ENCODE measurements at places on chromosomes 12 and 14.
A peak's percentile ranks its signal among the peaks of the same experiment; 100 is the strongest.

DNA sequence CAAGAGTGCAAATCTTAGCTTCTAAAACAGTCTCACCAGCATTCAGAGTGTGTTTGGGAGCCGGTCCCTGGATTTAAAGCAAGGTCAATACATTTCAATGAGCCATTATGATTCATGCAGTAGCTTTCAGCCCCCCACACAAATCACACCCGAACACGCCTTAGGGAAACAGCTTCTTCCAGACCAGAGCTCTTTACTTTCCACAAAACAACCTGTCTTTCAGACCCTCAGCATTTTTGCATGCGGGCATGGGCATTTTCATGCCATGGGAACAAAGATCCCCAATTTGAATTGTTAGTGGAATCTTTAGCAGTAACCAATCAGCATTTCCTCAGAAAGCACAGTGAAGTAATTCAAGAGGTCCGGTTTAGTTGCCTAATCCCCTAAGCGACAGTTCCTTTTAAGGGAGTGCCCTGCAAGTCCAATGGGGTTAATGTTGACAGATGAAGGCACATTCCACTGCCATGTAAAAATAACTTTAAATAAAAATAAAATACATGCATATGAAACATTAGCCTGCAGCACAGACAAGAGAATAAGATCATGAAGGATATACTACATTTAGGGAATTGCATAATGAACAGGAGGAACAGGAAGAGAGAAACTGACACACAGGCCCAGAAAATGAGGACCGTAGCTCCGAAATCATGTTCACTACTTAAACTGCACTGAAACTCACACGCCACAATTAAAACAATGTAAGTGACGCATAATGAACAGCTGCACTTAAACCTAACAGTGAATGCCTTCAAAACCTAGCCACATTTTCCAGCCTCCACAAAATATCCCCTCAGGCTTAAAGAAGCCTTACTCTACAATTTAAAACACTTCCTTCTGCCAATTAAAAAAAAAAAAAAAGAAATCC is 4.0 kb downstream of the VPS37B start:
- DNase-seq: peak; percentile 66

DNA sequence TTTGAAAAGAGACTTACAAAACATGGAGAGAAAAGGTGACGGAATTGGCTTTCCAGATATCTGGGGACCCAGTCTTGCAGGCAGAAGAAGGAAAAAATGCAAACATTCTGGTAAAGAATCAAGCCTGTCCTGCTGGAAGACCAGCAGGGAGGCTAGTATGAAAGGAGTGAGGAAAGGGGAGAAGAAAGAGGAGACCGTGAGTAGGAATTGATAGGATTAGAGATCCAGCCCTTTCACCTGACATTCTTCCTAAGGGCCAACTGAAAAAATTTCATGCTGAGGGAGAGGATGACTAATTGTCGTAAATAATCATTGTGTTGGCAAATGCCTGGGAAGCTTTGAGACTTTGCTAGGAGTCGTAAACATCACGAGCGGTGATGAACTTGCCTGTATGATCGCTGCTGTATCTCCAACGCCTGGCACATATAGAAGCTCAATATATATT is 12.1 kb downstream of the BHLHE41 start:
- DNase-seq: no peak

- DNase-seq: no peak
Measured at GRCh38 chr12:110165540-110166159, 41.5 kb downstream of the IFT81 start.

GRCh38 chr12:80707126-80707829 is at the start of gene MYF6:
Gene MYF6 (plus strand): TSS chr12:80707634. CDS start chr12:80707720, 86 bp downstream.
- DNase-seq: no peak

- DNase-seq: no peak
Measured at GRCh38 chr12:59839514-59839913, 243.7 kb downstream of the SLC16A7 start.
